ENCODE measurements at places on chromosomes 5 and 9.
A peak's percentile ranks its signal among the peaks of the same experiment; 100 is the strongest.

DNA sequence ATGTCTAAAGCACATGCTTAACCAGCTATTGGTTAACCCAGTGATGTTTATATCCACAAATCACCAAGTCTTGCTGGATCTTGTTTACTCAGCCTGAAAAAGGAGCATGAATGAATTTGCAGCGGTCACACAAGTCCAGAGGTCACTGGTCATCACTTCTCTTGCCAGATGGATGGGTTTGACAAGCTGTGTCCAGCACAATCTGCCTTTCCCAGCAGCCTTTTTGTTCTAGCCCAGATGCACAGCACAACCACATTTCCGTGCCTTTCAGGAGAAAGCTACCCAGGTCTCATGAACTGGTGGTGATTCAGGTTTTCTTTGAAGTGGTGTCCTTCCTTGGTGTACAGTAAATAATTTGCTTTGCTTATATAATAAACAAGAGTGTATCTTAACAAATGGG, 32.1 kb downstream of the TMEM252 start:
- DNase-seq: no peak

DNA sequence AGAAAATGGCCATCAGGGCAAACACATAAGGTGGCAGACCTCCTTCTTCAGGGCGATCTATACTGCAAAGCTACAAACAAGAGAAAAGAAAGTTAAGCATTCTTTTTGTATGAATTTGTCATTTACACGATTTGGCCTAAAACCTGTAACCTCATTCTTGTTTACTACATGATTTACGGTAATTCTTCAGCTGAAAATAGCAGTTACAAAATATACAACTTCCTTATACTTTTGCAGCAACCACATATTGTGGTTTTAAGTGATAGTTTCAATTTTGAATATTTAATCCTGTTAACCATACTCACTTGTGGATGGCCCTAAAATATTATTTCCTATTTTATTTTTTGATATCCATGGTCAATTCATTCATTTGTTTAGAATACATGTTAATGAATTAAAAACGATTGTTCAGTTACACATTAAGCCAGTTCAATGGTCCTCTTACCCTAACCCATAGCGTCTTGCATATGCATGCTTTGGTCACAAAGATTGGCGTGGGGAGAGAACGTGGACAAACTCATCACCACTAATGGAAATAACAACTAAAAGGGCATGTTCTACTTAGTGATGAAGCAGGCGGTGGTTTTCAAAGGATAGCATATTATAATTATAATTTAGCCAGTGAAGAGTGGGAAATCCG, 16.6 kb downstream of the TUT7 start:
- no peak for DNase-seq

DNA sequence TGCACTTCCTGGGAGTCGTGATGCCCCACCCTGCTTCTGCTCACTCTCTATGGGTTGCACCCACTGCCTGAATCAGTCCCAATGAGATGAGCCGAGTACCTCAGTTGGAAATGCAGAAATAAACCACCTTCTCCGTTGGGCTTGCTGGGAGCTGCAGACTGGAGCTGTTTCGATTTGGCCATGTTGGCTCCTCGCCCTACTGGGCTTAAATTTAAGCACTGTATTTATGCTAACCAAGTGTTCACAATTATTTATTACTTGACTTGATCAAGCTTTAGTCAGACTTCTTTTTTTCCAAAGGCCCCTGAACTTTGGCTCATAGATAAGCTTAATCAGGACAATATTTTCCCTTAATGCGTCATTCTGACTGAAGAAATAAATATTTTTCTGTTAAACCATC, 1072.4 kb upstream of the CDH9 start:
- DNase-seq: no peak

DNA sequence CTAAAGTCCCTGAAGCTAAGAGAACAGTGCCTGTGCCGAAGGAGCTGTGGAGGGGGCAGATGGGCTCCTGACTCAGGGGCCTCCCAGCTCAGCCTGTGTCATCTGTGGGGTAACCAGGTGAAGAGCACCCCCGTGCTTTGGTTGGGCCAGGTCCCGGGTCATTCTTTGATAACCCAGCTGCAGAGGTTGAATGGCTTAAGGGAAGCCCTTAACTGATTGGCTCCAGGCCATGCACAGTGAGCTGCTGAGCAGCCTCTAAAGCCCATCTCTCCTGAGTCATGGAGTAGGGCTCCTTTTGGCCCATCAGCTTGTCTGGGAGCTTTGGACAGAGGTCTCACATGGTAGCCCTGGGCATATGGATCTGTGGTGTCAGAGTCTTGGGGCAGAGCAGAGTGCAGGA, 28.7 kb downstream of the COL27A1 start:
- DNase-seq: no peak

DNA sequence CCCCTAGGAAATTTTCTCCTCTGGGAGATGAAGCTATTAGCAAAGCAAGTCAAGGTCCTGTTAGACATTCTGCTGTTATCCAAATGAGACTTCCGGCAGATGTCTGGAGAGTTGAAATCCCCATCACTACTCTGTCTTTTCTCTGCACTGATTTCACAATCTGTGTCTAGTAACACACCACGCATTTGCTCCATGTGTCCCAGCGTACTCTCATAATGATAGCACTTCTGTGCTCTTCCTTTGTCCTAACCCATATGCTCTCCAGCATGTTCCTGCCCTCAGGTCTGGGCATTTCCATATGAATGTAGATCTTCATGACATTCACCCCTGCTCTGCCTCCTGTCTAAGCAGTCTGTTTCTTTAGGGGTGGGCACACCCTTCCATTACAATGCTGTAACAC, 1949.0 kb upstream of the WWC1 start:
- DNase-seq: no peak

GRCh38 chr5:71988808-71989207, 118.5 kb upstream of the MAP1B start:
- DNase-seq: no peak

DNA sequence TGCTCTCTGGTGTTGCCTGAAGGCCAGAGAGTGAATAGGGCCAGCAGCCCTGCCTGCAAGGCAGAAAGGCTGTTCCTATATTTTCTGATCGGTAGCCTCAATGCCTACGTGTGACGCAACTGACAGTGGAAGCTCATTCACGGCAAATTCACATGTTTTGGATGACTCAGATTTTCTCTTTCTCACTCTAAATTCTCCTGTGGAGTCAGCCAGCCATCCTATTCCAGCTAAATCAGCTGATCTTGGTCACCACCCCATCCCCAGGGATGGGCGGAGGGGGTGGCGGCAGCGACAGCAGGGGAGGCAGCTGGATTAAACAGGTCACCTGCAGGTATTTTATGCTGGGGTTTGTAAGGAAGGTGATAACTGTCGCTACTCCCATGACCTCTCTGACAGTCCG, 52.3 kb downstream of the ZNF510 start:
- no peak for DNase-seq

- no peak for DNase-seq
Measured at GRCh38 chr9:133786907-133787753, 49.0 kb upstream of the SARDH start.

GRCh38 chr5:179526978-179527377, 23.4 kb upstream of the RUFY1 start:
- DNase-seq: no peak

DNA sequence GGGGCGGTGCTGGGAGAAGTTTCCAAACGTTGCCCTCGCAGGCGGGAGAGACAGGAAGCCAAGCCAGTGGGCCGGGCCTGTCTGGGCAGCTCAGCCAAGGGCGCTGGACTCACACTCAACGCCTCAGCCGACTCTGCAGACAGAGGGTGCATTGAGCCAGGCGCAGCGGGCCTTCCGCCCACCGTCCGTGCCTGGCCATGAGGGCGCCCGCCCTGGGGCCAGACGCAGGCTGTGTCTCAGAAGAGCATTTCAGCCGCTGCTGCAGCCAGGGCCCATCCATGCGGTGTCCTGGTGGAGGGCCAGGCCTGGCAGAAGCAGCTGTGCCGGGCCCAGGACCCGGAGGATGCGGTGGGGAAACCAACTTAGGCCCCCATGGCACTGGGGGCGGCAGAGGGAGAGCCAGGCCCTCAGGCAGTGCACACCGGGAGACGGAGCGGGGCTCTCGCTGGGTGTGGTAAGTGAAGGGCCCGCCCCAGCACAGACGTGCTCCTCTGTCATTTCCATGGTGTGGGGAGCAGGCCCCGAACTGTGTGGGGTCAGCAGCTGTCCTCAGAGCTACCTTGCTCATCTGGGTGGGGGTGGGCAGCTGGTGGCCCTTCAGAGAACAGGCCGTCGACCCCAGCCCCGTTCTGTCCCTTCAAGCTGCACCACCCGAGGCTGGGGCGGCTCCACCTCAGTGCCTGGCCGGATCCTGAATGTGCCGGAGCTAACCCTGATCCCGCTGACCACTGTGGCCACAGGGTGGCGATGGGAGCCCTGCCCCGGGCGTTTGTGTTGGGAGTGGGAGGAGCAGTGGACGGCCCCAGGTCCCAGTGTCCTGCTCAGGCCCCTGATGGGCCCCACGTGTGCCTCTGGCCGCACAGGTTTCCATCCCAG, 18.0 kb downstream of the DNLZ start:
- DNase-seq: no peak

- no peak for DNase-seq
Measured at GRCh38 chr9:112403614-112404201, 23.8 kb downstream of the HSDL2 start.

GRCh38 chr5:167936022-167936421, 355.4 kb upstream of the WWC1 start:
- DNase-seq: no peak

- DNase-seq: no peak
Measured at GRCh38 chr5:80715887-80716286, 61.1 kb upstream of the DHFR start.

GRCh38 chr9:132641216-132641615, 28.6 kb downstream of the DDX31 start:
- no peak for DNase-seq

GRCh38 chr5:87997662-87998061, 271.0 kb downstream of the TMEM161B start:
- DNase-seq: no peak

GRCh38 chr5:65808818-65809217, 86.8 kb downstream of the NLN start:
- no peak for DNase-seq

- no peak for DNase-seq
Measured at GRCh38 chr5:73231246-73231778, 58.3 kb downstream of the TMEM174 start.

- no peak for DNase-seq
Measured at GRCh38 chr9:136328622-136329041, 1.3 kb downstream of the GPSM1 start.

- DNase-seq: peak; percentile 87
Measured at GRCh38 chr5:38783011-38783561, 62.7 kb upstream of the OSMR start.
